Mucosa of gallbladder (tissue), 1 donor: ENCODE measurements at places on chromosomes 6 and 20. TPM values are rescaled to one million over a fixed set of nuclear protein-coding genes. Genes with fewer than 3 reads are reported as not detected.

GRCh38 chr6:29737707-29738630, 14.7 kb downstream of the HLA-F start:
- peak; percentile 75 for DNase-seq

DNA sequence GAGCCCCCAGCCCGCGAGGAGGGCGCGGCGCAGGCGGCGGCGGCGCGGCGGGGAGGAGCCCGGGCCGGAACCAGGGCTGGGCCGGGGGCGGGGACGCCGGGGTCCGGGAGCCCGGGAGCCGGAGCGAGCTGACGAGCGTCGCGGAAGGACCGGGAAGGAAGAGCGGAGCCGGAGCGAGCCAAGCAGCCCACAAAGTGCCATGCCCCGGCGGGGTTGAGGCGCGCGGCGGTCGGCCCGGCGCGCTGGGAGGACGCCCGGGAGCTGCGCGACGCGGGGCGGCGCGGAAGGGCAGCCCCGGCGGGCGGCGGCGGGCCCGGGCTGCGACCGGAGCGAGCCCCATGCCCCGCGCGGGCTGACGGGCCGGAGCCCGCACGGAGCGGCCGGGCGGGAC, 289 bp downstream of the FOXP4 start:
- DNase-seq, result no peak

- DNase-seq, result no peak
Measured at GRCh38 chr20:25672659-25673235, 23.9 kb downstream of the ZNF337 start.

- DNase-seq, result no peak
Measured at GRCh38 chr6:156545931-156546330, 231.2 kb upstream of the ARID1B start.

Gene ANKRD66
- total RNA-seq, result not detected

Gene OR2H2
- total RNA-seq, result not detected

DNA sequence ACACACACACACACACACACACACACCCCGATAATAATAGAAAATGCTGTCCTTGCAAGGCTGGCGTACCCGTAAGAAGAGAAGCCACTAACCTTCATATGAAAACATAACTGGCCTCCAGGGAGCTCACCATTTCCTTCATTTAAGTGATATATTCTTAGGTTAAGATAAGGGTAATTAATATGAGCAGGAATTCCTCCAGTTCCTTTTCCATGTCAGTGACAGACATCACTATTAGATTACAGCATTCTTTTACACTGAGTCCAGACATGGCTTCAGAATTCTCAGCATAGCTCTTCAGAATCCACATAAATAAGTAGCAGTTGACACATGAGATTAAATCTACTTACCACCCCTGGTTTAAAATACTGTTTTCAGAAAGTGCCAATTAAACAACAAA, 121.9 kb downstream of the SIM1 start:
- DNase-seq, result no peak

Gene CDH4
- total RNA-seq, result 3.5 TPM

- no peak for DNase-seq
Measured at GRCh38 chr6:161029195-161029809, 37.7 kb downstream of the MAP3K4 start.

GRCh38 chr6:80969439-80969838, 783.0 kb downstream of the TENT5A start:
- no peak for DNase-seq

GRCh38 chr6:28634761-28635546, 109.3 kb downstream of the GPX5 start:
- DNase-seq, result no peak

- DNase-seq, result peak; percentile 23
Measured at GRCh38 chr6:140921366-140922226, 1211.1 kb upstream of the GJE1 start.

Gene LRP11
- 50.0 TPM for total RNA-seq

Gene ACSS1
- total RNA-seq, result 70.8 TPM

GRCh38 chr20:22315771-22316170, 268.6 kb downstream of the FOXA2 start:
- DNase-seq, result no peak

DNA sequence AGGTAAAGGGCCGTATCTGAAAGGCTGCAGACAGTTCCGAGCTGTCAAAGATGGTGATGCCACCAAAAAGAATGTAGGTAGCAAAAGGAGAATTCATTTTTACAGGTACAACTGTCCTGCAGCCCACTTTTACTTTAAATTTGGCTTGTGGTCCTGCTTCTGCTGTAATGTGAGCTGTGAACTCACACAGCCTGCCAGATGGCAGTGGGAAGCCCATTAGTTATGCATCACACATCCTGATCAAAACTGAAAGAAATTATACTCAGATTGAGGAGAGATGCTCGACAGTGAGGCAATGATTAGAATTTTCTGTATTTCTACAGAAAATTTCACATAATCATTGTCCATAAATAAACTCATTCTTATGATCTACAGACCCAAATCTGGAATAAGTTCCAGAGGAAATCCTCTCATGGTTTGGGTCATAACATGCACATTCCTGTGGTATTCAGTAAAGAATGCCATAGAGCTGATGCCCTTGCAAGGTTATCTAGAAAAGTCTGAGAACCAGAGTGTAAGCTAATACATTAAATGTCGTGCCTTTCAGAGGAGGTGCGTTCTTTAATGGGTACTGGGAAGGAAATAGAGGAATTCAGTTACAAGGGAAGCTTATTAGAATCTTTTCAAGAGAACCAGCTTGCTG, 23.9 kb upstream of the E2F3 start:
- no peak for DNase-seq

Gene PTCRA
- 0.37 TPM for total RNA-seq

- no peak for DNase-seq
Measured at GRCh38 chr6:90135667-90136066, 161.0 kb downstream of the BACH2 start.

Gene FAM209B
- total RNA-seq, result 0.32 TPM

Gene CLPSL1
- total RNA-seq, result 0.49 TPM

Gene BEND6
- 0.95 TPM for total RNA-seq

DNA sequence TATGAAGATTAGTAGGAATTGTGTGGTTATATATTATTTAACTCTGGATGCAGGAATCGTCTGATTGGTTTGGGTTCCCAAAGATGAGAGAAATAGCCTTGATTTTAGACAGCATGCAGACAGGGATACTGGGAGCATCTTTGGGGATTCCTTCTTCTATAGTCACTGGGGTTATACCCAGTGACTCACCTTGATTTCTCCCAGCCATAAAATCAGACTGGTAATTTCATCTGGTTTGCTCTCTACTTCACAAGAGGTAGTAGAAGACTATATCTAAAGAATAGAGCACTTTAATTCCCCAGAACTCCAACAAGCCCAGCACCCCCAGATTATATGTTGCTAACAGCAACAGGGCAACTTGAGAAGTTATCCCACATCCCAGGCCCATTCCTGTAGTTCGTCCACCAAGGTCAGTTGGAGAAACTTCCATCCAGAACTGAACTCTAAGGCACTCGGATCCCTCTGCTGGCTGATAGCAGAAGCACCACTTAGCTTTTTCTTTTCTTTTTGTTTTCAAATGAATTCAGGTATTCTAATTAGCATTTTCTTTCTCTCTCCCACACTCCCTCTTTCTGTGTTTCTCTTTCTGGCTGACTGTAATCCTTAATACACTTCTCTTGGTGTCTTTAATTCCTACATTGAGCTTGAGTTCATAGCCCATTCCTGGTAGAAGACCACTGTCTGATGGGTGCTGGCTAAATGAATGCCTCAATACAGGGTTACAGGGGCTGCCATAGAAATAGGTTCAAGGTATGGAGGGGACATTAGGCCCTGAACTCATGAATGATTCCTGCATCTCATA, 20.4 kb upstream of the EFHC1 start:
- DNase-seq, result peak; percentile 49

GRCh38 chr20:48705240-48706115, 122.3 kb downstream of the PREX1 start:
- DNase-seq, result no peak

GRCh38 chr6:129844118-129844891, 16.8 kb downstream of the TMEM244 start:
- DNase-seq, result no peak

GRCh38 chr20:35312318-35312717, 20.1 kb upstream of the FAM83C start:
- no peak for DNase-seq

GRCh38 chr20:51574248-51575033, 31.9 kb upstream of the NFATC2 start:
- DNase-seq, result no peak

DNA sequence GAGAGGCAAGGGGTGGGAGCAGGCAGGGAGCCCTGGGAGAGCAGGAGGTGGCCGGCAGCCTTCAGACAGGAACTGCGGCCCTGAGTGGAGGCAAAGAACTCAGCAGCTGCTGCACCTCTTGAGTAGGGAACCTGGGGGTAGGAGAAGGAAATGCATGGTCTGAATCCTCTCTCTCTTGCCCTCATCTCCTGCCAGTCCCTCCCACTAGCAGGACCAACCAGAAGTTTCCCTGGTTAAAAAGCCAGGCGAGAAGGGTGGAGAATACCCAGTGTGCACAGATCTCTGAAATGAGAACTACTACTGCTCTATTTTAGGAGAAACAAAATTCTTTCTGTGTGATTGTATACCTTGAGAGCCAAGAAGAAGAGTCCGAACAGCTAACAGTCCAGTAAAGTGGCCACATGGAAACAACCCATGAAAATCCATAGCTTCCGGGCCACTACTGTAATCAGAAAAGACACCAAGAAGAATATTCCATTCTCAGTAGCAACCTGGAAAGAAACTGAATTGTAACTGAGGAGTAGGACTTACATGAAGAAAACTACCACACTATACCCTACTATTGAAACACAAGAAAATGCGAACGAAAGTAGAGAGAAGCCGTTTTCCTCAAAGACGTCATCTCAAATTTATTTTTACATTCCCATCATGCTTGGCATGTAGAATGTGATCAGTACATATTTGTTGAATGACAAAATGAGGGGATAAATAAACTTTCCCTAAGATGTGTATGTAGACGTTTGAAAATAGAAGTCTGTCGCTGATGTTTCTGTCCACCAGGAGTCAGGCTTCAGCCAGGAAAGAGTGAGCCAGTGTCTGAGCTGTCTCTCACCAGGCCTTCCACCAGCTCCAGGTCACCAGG, 25.6 kb downstream of the WRNIP1 start:
- peak; percentile 78 for DNase-seq
